Stimulated activated CD8-positive, alpha-beta memory T cell treated with anti-CD3 and anti-CD28 coated beads, Interleukin-2, amount 100 ng/mL, for 1 hour (primary cell): ENCODE measurements at places on chromosomes 5 and 9.

DNA sequence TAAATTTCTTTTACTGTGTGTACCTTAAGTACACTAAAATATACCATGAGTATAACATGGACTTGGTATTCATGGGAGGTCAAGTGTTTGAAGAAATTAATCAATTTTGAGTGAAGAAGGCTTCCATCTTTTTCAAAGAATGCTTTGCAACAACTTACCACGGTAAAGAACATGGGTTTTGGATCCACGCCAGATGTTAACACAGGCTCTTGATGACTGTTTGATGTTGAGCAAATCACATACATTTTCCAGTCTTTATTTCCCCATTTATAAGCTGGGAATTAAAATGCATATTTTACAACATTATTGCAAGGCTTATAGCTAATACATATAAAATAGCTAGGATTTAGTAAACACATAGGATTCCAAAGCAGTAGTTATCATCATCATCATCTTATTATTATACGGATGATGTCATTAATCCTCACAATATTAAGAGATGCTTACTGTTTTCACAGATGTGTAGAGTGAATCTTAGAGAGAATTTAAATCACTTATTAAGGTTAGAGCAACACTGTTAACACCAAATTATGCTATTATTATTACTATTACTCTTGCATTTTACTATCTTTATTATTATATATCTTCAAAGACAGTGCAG is 362.0 kb downstream of the PRELID2 start:
- no peak for DNase-seq

- DNase-seq, result no peak
These were observed 97.2 kb downstream of the CAMK4 start for GRCh38 chr5:111321376-111321775.

DNA sequence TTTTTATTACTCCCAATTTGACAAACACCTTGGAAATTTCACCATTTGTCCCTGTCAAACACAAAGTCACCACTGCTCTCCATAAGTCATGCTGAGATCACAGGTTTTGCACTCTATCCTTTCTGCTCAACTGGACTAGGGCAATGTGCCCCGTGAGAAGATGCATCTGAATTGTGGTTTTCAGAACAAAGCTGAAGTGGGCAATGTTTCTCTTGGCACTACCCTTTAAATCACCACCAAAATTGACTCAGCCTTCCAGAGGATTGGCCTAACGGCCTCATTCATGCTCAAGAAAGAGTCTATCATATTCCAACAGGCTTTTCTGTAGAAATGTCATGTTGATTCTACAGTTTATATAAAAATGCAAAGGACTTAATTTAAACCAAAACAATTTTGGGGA is 81.0 kb upstream of the TRIO start:
- DNase-seq, result no peak

DNA sequence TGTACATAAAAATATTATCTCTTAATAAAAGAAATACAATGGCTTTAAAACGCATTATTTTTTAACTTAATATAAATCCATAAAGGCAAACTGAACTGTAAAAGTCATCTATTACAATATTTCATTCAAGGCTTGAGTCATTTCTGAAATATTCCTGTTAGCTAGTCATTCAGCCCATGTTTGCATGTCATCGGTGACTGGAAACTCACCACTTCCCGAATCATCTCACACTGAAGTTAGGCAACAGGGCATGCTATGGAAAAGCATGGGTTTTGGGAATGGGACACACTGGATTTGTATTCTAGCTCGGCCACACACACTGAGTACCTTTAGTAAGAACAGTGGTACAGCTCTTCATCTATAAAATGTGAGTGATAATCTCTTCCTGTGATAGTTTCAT is 691.1 kb upstream of the C9orf72 start:
- DNase-seq, result no peak

GRCh38 chr5:125199373-125199772 is 452.9 kb upstream of the ZNF608 start:
- DNase-seq, result no peak

DNA sequence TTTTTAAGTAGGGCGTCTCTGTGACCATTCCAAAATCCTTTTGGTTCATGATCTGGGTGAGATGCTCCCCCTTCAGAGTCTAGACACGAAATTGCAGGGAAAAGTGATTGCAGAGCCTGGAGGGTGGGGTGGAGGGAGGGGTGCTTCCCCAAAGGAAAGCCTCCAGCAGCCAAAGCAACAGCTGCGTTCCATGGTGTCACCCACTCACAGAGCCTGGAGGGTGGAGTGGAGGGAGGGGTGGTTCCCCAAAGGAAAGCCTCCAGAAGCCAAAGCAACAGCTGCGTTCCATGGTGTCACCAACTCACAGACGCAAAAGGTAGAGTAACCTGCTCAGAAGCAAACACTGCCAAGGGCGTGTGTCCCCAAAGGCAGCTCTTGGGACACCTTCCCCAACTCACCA is 22.6 kb downstream of the SLC6A18 start:
- no peak for DNase-seq

- DNase-seq, result no peak
These were observed 57.5 kb upstream of the ARL15 start for GRCh38 chr5:54367844-54368243.

DNA sequence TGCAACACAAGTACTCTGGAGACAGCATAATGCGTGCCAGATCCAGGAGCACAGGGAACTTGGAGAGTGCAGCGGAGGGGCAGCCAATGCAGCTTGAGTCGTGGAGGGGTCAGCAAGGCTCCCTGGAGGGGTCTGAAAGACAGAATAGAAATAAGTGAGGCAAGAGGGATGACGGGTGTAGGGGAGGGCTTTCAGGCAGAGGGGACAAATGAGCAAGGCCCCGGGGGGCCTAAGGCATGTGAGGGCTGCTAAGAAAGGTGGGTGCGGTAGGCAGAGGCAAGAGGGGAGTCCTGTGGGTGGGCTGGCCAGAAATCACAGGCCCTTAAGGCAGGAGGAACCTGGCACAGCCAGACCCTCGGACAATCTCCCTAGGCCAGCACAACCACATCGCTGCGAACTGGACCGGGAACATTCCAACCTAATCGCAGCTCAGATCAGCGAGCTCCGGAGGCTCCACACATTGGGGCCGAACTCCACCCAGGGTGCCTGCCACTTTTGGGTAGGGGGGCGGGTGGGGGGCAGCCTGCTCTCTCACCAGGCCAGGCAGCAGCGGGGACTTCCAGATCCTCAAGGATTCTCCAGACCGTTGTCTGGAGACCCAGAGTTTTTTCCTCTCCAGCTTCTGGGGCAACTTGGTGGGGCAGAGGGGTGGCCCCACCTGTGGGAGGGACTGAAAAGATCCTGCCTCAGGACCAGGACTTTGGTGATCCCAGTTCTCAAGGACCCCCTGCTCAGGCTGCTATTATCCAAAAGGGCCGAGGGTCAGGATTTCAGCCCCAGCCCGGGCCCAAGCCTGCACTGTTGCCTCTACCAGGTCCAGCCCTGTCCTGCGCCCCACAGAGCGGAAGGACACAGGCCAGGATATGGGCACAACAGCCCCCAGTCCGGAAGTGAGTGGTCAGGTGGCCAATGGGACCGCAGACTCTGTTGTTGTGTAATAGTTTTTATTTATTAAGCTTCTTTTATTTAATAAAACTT is 22.7 kb upstream of the CYSTM1 start:
- DNase-seq, result no peak

- DNase-seq, result no peak
These were observed 18.1 kb downstream of the C9orf50 start for GRCh38 chr9:129602598-129603415.

GRCh38 chr5:143636931-143637528 is 174.9 kb upstream of the HMHB1 start:
- no peak for DNase-seq

DNA sequence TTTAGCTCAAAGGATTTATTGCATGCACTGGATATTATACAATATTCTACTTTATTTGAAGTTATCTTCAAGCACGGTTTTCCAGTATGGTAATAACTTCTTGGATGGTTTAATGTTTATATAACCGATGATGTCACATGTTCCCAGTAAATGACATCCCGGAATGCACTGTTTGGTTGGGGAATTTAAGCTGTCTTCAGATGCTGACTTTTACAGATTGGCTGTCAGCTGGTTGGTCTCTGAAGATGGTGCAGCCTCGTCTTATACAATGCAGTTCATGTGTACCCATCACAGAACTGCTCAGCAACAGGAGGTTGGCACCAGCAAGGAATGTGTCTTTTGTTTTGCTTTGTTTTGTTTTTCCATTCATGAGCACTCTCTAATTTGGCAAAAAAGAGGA is 143.8 kb downstream of the PRKACG start:
- DNase-seq, result no peak

GRCh38 chr5:177005619-177006264 is 837 bp downstream of the UIMC1 start:
- peak; percentile 44 for DNase-seq

GRCh38 chr5:145800181-145800580 is 35.0 kb downstream of the PRELID2 start:
- no peak for DNase-seq

GRCh38 chr9:85995097-85995496 is 54.2 kb downstream of the NAA35 start:
- DNase-seq, result no peak

- DNase-seq, result no peak
These were observed 12.1 kb downstream of the GALNT10 start for GRCh38 chr5:154202379-154203260.

- DNase-seq, result no peak
These were observed 9.2 kb downstream of the LIFR start for GRCh38 chr5:38547257-38547656.

DNA sequence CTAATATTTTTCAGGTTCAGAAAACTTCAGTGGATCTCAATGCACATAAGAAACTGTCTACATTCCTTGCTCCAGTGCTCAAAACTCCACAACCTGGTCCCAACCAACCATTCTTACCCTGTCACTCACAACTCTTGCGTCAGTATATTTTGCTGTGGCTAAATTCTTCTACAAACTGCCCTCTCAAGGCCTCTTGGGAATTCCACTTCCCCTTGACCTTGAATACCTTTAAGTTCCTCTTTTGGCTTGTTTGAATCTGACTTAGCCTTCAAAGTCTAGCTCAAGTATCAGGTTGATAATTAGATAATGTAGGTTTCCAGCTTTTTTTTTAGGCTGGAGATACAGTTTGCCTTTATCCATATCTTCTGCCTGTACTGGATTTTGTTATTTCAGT is 128.3 kb downstream of the SLF1 start:
- DNase-seq, result no peak

DNA sequence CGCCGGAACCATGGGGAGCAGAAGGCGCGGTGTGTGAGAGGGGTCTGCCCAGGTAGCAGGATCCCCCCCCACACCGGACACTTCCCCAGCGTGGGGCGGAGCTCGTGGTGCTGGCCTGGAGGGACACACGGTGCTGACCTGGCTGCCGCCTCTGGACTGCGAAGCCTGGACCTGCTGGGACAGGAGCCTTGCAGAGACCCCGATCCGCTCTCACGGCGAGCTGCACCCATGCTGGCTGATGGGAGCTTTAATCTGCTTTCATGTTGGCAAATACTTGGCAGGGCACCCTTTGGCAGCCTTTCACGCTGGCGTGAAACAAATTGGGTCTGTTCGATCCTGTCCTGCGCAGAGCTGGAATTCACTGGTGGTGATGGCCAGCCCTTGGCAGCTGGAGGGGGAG is 7.4 kb downstream of the NKD2 start:
- DNase-seq, result no peak

- no peak for DNase-seq
These were observed 69.0 kb downstream of the TSPAN17 start for GRCh38 chr5:176716320-176716719.

DNA sequence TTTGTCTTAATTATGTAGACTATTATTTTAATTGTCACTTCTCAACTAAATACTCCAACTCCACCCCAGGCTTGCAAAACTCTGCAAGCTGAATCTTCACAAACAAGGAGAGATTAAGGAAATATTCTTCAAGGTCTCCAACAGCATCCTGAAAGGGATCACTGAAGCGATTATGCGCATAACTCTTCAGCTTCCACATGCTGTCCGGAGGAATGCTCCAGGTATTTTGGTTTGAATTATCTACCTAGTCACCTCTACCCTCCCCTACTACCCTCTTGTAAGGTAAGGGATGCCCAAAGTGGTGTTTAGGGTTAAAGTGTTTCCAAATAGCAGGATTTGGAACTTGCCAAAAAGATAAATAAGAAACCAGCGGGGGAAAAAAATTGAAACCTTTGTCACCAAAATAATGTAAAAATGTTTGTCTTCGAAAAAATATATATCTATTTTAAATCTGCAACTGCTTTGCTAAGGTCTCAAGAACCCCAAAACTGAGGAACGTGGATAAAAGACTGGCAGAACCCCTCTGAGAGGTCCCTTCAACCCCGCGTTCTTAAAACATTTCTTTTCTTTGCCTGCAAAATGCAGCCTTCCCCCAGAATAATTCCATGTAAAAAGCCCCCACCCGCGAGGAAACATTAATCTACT is 11.6 kb downstream of the PTCH1 start:
- DNase-seq, result no peak

DNA sequence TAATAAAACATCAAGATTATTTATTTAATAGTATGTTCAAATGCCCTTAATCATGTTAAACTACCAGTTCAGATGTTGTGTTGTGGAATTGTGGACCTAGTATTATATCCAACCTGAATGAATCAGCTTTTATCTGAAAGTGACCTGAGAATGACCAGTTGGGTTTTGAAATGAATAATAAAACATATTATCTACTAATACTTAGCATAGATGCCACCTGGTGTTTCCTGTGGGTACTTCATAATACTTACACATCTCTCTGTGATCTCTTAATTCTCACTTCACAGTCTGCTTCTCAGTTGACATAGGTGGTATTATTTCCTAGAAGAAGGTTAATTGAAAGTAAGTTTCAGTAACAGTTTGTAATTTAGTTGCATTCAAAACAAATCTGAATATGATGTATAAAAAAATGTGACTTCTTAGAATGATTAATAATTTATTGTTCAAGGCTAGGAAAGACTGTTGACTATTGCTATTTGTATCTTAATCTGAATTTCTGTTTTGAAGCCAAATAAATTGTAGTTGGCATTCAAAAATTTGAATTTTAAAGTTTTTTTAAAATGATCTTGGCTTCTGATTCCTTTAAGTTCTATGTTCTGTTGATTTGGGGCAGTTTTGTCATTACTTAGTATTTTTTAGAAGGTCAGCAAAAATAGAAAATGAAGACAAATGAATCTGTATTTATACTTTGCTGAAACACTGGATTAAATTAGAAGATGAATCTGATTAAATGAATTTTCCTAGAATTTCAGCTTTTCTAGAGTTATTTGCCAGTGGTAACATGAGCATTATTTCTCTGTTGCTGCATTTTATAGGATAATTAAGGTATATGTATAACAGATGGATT is 48.2 kb downstream of the KIF2A start:
- no peak for DNase-seq

- DNase-seq, result no peak
These were observed 28.7 kb downstream of the PTTG1 start for GRCh38 chr5:160450164-160450932.

- no peak for DNase-seq
These were observed 4.9 kb downstream of the NR4A3 start for GRCh38 chr9:99826579-99826978.
